ENCODE measurements at places on chromosomes 5 and 9.

- no peak for DNase-seq
Observed at GRCh38 chr5:146047396-146047795, 58.0 kb downstream of the PLAC8L1 start.

GRCh38 chr5:73007051-73007450 lies 51.2 kb downstream of the FCHO2 start:
- DNase-seq, result no peak

DNA sequence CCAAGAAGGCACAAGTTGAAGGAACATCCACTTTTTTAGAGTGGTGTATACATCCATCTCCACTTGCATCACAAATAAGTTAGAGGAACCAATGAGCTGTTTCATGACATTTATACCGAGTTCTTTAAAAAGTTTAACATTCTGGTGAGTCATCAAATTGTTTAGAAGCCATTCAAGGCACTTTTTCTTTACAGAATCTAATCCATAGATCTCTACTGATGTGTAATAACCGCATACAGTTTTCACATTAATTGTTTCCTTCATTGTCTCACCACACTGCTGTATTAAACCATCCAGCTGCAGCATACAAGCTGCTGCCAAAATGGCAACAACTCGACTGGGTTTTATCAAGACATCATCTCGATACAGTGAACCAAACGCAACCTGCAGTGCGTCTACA lies 744 bp downstream of the GMCL2 start:
- no peak for DNase-seq

- no peak for DNase-seq
Observed at GRCh38 chr9:98774746-98775145, 21.6 kb downstream of the ANKS6 start.

- no peak for DNase-seq
Observed at GRCh38 chr5:155147222-155147621, 133.7 kb downstream of the KIF4B start.

- DNase-seq, result no peak
Observed at GRCh38 chr5:180990882-180991242, 2.2 kb downstream of the BTNL3 start.

DNA sequence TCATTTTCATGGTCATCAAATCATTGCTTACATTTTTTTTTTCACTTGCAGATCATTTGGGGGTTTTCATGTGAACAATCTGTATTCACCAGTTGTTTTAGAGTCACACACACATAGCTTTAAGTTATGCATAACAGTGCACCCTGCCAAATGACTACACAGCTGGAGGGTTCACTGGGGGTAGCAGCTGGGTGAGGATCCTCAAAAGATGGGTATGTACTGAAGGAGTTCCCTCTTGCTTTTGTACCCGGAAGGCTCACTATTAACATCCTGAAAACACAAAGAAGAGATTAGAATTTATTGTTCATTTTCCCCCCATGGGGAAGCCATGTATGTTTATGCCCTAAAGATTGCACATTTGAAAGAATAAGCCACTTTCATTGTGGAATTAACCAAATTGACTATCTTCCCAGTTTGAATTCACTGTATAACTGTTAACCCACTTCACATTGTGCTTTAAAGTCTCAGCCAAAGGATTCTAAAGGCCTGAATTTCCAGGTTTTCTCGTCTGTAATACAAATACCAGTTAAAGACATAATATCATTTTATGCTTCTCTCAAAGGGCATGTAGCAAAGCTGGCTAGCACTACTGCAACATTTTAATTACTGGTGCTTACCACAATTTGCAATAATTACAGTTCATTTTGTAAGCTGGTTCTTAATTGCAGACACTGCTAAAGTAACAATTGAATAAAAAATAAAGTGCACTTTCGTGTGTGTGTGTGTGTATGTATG lies 466.4 kb upstream of the MEF2C start:
- DNase-seq, result no peak

- no peak for DNase-seq
Observed at GRCh38 chr5:132275367-132276220, 18.1 kb downstream of the PDLIM4 start.

DNA sequence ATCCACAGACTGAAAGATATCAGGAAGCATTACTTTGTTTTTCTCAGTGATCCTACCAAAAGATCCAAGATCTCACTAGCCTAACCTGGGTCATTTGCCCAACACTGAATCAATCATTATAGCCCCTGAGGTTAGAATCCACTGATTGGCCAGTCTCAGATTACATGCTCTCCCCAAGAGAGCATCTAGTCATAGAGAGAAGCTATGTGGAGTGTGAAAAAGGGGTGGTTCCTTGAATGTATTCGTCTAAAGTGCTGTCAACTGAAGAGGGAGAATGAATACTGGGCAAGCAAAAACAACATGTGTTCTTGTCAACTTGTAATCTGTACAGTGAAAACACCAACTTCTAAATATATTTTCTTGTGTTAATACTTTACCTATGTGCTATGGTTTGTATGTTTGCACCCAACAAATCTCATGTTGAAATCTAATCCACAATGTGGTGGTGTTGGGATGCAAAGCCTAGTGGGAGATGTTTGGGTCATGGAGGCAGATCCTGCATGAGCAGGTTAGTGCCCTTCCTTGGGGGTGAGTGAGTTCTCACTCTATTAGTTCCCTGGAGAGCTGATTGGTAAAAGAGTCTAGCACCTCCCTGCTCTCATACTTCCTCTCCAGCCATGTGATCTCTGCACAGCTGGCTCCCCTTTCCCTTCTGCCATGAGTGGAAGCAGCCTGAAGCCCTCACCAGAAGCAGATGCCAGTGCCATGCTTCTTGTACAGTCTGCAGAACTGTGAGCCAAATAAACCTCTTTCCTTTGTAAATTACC lies 60.3 kb upstream of the PJA2 start:
- DNase-seq, result no peak

GRCh38 chr9:95197692-95198271 lies 119.7 kb downstream of the FANCC start:
- no peak for DNase-seq

- no peak for DNase-seq
Observed at GRCh38 chr9:94593459-94594345, at the start of gene FBP2. Gene FBP2, minus strand, starts transcription at chr9:94593824. Its CDS starts 98 bp downstream, at chr9:94593726.

DNA sequence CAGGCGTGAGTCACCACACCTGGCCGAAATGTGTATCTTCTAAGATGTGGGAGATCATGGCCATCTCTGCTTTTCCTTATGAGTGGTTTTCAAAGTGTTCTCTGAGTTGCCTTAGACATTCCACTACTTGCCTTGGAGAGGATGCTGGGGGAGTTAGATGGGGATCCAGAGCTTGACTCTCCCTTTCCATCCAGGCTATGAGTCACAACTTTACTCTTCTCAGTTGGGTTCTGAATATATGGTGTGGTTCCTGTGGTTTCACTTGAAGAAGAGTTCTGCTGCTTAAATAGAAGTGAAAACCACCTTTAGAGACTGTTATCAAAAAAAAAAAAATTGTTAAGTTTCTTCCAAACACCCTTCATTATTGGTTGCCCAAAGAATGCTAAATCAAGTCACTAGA lies 217.6 kb downstream of the ZNF608 start:
- no peak for DNase-seq

- DNase-seq, result no peak
Observed at GRCh38 chr5:144487207-144487606, 316.5 kb downstream of the KCTD16 start.

GRCh38 chr9:87556821-87557220 lies 59.2 kb downstream of the DAPK1 start:
- no peak for DNase-seq

DNA sequence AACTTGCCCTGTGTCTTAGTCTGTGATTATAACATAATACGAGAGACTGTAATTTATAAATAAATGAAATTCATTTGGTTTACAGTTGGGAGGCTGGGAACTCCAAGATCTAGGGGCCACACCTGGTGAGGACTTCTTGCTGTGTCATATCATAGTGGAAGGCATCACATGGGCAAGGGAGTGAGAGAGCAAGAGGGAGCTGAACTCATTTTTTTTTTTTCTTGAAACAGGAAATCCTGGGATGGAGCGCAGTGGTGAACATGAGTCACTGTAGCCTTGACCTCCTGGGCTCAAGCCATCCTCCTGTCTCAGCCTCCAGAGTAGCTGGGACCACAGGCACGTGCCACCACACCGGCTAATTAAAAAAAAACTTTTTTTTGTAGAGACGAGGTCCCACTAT lies 7.2 kb downstream of the MLANA start:
- DNase-seq, result no peak

DNA sequence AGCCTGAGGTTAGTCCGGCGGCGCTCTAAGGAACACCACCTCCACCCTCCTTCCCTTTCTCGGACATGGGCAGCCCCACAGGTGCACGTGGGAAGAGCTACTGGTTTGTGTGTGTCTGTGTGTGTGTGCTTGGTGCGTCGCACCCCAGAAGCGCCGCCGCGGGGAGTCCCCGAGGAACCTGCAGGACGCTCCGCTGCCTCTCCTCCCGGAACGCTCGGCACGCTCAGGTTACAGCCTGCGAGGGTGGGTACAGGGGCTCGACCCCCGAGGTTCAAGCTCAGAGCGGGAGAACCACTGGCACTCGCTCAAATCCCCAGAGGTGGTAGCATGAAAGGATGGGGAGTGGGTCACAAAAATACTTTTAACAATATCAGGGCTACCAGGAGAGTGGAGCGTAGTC lies 2.0 kb downstream of the ASTN2 start:
- no peak for DNase-seq
